ENCODE measurements at places on chromosomes 3 and 15. TPM values are rescaled to one million over a fixed set of nuclear protein-coding genes. Genes with fewer than 3 reads are reported as not detected.

- DNase-seq, result no peak
These were observed 412.9 kb downstream of the TIGIT start for GRCh38 chr3:114706591-114707232.

- no peak for DNase-seq
These were observed 423.6 kb upstream of the ARL6 start for GRCh38 chr3:97340940-97341339.

DNA sequence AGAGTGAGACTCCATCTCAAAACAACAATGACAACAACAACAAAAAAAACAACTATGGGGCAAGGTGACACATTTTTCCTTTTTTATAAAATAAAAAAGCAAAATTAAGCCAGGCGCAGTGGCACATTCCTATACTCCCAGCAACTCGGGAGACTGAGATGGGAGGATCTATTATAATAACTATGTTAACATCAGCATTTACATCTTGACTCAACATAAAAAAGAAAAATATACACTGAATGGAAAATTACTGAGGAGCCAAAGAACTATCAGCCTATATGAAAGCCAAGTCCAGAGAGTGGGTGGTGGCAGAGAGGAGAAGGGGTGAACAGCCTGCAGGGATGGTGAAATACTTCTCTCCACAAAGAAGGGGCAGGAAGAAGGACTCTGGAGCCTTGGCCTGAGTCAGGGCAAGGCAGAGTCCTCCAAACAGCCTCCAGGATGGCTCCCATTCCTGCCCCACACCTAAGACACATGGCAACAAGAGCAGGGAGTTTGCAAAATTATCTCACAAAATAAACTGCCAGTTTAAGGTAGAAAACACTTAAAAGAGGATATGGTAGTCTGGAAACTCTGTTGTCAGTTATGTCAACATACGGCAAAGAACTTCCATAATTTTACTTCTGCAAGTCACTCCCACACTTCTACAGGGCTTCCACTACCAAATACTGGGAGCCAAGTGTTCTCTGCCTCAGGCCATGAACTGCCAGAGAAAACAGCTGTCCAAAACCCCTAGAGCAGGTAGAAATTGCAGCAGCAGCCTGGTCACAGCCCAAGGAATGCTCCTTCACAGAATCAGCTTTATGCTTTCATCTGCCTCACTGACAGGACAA lies 25.9 kb downstream of the HSPBAP1 start:
- no peak for DNase-seq

DNA sequence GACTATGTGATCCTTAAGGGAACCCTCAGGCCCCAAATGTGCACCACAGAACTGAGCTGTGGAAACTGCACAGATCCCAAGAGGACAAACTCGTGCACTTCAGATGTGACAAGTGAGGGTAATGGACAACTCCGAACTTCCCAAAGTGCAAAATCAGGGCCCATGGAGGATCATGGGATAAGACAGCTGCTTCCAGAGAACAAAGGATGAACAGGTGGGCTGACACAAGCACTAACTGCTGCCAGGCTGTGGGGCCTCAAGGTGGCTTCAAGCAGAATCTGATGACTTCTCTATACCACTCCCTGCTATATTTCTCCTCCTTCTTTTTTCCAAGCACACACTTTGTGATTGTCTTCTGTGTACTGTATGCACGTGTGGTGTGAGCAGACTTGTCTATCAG lies 5.4 kb downstream of the TARS3 start:
- no peak for DNase-seq

GRCh38 chr15:40852529-40852928 lies 8.7 kb downstream of the SPINT1 start:
- no peak for DNase-seq

GRCh38 chr3:127666676-127667075 lies 6.1 kb upstream of the ABTB1 start:
- no peak for DNase-seq

DNA sequence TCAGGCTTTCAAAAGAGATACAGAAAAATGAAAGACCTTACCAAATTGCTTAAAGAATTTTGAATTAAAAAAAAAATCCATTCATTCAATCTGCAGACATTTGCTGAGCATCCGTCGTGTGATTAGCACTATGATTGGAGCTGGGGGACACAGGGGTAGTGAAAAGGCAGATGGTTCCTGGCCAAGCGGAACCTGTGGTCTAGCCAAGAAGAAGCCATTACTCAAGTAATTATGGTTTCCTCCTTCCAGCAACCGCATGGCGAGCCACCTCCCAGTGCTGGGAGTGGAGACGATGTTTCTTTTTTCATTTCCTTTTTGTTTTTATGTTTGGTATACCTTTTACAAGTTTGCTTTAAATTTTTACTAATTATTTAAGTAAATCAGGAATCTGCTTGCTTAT lies 140.2 kb downstream of the CACNA2D3 start:
- DNase-seq, result no peak

DNA sequence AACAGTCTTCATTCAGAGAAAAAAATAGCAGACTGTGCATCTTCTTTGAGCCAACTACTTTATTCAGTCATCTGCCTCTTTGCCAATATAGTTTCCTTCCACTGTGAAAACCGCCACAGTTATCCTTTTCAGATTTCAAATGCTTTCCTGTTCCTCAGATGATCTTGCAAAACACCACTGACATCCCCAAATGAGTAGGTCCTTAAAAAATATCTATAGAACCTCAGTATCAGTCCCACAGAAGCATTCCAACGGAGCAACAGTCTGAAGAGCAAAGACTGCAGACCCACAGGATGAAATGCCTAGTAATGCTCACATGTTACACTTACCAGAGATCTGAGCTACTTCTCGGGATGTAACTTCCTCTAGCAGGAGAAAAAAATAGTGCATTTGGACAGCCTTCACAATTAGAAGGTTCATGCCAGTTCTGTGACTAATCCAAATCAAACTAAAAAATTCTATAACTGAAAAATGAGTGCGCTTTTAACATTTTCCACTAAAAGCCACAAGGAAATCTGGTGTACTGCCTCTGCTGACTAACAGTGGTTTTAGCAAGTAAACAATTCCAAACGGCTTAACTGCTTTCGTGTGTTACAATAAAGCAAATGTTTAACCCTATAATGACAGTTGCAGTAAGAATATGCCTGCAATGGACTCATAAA lies at the start of gene ANKRD28:
ANKRD28 (minus strand) TSS at position 338 of the 662 bp plus-strand sequence. CDS start 1,458 bp downstream, outside the sequence.
- DNase-seq, result no peak

DNA sequence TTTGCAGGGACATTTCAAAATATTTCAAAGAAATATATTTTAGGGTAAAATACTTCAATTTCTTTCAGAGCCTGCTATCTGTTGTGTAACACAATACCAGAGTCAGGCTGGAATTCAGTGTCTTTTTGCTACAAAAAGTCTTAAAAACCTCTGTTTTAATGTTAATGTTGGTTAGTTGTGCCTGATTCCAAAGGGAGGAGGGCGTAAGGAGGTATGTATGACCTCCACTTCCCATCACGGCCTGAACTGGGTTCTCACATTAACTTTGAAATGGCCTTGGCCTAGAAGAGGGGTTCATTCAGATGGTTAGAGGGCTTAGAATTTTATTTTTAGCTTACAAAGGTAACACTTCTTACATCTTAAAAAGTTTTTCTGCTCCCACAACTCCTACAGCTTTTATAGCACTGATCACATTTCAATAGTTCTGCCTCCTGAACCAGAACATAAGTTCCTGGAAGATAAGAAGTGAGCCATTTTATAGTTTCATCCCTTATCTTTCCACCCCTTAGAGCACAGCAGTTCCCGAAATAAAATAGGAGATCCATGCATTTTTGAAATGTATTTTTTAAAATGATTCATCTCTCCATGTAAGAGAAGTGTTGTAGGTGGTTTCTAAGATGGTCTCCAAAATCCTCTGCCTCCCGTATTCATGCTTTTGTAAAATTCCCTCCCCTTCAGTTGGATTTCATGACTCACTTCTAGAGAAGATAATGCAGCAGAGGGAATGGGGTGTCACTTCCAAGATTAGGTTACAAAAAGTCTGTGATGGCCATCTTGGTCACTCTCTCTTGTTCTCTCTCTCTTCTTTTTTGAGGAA lies 543.1 kb upstream of the NECTIN3 start:
- DNase-seq, result no peak

Gene NEK11
- total RNA-seq, result 1.8 TPM

Gene IGSF10
- 1.9 TPM for total RNA-seq

Gene CCDC39
- 0.05 TPM for total RNA-seq

Gene SLC22A13
- 0.09 TPM for total RNA-seq

Gene TMC3
- under 0.01 TPM for total RNA-seq

All from thymus (tissue), 14 donors.